SJSA1 (cell line): ENCODE measurements at places on chromosomes 13 and 19.

DNA sequence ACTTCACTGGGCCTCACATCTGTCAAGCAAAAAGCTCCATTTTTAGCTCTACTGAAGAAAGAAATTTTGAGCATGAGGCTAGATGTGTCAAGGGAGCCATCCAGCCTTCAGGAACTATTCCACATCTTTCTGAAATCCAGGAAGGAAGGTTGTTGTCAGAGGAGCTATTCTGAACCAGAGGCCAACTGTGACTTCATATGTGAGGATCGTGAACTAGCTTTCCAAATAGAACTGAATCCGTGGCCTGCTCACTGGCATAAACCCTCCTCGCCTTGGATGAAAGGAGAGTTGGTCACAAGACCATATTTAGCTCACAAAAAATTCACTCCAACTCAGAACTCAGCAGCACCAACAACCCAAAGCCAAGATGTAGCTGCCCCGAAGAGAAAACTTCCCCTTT lies 195.8 kb downstream of the FOXO1 start:
- no peak for DNase-seq

DNA sequence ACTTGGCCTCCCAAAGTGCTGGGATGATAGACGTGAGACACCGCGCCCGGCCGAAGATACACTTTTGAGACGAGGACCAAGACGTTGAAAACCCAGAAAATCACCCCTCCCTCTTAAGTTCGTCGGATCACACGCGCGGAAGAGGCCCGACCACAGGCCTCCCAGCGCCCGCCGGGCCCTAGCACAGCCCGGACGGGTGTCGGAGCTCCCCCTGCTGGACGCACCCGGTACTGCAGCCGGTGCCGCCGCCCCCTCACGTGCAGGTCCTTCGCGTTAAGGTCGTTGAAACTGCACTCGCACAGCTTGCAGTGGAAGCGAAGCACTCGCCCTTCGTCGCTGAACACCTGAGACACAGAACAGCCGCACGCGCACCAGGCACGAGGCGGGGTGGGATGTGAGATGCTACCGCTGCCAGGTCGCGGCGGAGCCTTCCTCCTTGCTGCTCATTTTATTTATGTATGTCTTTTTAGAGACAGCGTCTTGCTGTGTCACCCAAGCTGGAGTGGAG lies 35.7 kb upstream of the MATK start:
- no peak for DNase-seq

- DNase-seq, result peak; percentile 74
Measured at GRCh38 chr19:18785179-18786124, 5.7 kb downstream of the COMP start.

DNA sequence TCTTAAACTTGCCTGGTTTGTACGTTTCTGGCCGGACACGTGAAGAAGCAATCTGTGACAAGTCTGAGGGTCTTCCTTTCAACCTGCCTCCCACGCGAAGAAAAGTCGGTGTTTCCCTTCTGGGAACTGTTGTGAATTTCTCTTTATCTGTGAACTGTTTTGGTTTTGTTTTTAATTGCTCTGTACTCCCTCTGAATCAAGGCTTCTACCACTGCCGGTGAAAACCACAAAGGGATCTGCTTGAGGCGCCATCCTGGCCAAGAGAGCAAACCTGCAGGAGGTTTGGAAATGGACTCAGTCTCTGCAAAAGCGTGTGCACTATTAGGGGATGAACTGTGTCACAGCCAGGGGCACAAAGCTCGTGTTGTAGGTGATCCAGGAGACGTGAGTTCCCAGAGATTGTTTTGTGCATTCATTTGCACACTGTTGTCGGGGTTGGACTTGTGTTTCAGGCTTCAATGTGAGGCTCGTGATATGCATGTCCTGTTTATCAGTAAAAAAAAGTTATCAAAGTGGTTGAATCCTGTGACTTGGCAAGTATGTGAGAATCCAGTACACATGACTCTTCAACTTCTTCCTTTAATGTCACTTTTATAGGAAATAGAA lies 9.7 kb downstream of the SIGLEC8 start:
- DNase-seq, result no peak

DNA sequence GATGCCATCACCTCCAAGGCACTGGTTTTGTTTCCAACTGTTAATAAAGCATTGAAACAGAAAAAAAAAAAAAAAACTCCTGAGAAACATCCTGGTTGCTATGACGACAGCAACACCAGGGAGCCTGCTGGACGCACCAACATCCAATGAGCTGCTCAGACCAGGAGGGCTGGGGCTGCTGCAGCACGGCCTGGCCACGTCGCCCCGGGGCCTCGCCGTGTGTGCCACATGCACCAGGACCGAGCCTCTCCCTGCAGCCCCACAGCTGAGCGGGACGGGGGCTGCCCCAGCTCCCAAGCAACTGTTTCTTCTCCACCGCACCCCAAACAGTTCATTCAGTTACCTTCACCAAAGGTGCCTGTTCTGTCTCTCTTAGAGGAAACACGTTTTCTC lies 54.5 kb downstream of the RASA3 start:
- no peak for DNase-seq

- no peak for DNase-seq
Measured at GRCh38 chr13:101283782-101284181, 132.5 kb downstream of the NALCN start.

DNA sequence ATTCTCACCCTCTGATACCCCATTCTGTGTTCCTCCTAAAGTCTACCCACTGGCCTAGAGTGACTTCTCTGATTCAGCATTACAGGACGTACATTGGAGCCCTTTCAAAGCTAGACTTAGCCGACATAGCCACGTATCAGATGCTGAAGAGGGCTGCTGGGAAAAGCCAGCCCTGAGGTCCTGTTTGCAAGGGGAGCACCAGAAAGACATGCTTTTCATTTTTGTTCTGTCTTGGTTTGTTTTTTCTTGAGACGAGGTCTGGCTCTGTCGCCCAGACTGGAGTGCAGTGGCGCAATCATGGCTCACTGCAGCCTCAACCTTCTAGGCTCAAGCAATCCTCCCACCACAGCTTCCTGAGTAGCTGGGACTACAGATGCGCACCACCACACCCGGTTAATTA lies 6.3 kb upstream of the ZSWIM4 start:
- peak; percentile 21 for DNase-seq

DNA sequence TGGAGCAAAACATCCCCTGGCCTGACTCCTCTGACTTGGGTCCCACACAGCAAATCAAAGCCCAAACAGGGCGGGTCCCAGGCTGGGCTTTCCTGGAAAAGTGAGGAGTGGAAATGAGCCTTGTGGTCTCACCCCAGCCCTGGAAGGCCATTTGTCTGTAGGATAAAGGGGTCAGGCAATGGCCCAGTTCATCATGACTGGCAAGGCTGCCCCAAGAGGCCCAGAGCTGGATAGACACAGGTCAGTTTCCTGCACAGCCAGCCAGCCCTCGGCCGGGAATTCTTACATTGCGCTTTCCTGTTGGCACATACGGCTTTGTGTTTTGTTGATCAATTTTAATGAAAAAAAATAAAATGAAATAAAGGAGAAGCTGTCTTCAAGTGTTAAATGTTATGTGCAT lies 174.3 kb downstream of the TSHZ3 start:
- DNase-seq, result no peak

DNA sequence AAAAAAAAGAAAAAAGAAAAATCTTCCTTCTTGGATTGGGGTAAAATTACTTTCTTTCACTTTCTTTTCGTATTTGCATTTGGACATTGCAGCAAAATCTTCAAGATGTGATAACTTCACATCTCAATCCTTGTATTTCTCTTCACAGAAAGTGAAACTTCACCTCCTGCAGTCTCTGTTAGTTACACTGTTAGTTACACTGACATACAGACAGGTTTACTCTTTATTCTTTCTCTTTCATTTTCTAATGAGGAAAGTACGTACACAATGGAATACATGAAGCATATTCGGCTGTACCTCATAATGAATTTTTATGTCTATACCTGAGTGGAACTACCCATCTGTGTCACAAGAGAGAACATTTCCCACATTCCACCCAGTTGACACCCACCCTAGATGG lies 459.1 kb upstream of the GPC6 start:
- DNase-seq, result no peak

GRCh38 chr19:56120002-56120370 lies 1.1 kb downstream of the ZNF787 start:
- no peak for DNase-seq

GRCh38 chr19:17419621-17420474 lies at the start of gene MVB12A:
Gene MVB12A, plus strand, starts transcription at chr19:17420047. Its CDS starts 89 bp downstream, at chr19:17420136.
- peak; percentile 98 for DNase-seq

- no peak for DNase-seq
Measured at GRCh38 chr13:50209631-50210030, 194.4 kb downstream of the KCNRG start.

DNA sequence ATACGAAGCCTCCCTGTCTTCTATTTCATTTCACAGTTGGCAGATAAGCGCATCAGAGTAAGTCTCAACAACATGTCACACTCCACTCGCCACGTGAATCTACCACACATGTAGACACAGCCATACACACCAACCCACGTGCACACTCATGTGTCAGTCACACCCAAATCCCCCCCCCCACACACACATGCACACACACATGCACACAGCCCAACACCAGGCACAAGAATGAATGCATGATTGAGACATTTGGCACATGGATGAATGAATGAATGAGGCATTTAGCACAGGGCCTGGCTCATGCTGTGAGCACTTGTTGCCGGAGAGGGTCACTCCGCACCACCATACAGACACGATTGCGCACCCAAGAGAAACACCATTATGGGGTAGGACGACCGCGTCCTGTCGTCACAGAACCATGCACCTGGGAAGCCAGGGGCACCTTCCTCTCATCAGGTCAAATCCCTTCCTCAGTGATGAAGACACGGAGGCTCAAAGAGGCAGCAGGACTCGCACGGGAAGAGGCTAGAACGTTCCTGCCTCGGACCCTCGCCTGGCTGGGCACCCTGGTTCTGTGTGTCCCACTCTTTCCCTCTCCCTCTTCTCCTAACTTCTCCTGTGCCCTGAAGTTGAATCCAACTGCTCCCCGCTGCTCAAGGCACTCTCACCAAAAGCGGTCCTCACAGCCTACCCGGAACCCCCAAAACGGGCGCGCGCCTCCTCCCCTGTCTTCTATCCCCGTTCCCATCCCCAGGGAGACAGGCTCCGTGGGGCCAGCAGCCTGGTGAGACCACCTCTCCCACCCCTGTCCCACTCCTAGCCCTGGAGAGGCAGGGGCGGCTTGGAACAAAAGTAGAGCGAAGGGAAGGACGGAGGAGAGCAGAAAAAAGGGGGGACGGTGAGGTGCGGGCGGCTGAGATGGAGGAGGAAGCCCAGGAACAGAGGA lies 1.3 kb downstream of the MEIS3 start:
- no peak for DNase-seq

- DNase-seq, result no peak
Measured at GRCh38 chr13:89163096-89163495, 1491.9 kb downstream of the SLITRK5 start.

- no peak for DNase-seq
Measured at GRCh38 chr13:114124431-114124830, 8.0 kb downstream of the RASA3 start.

DNA sequence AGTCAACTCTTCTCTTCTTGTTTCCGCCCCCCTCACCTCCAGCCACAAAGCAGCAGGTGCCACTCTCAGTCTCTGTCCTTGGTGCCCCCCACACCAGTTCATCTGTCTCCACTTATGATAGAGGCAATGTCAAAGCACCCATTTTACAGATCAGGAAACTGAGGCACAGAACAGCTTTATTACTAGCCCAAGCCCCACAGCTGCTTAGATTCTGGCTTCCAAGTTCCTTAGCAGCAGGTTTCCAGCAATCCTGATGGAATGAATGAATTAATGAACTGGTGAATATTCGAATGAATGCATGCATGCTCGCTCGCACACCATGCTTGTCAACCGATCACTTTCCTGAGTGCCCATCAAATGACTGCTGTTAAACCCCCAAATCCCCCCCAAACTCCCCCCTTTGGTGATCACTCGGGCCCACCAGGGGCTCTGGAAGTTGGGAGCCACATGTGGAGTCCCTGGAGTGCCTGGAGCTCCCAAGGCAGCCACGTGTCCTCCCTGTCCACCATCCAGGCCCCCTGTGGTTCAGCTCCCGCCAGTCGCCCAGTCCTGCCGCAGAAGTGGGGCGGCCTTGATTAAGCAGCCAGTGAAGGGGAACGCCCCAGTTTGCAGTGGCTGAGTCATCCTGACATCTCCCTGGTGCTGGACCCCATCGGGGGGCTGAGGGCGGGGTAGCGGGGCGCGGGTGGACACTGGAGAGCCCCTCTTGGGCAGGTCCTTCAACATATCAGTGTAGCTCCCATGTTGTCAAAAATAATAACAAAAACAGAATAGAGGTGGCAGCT lies 6.8 kb downstream of the PTPRS start:
- no peak for DNase-seq

DNA sequence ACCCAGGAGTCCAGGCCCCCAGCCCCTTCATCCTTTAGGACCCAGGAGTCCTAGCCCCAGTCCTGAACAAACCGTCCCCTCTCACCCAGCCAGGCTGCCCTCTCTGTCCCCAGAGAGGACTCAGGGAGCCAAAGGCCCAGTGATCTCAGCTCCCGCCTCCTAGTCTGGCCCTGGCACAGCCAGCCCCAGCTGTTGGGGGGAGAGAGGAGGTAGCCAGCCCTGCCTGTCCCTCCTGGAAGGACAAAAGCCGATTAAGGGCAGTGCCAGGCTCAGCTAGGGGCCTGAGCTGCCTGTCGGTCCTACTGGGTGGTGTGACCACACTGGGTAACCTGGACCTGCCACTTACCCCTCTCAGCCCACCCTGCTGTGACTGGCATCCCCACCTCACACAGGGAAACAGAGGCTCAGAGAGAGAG lies 14.5 kb downstream of the LIPE start:
- DNase-seq, result no peak

- no peak for DNase-seq
Measured at GRCh38 chr13:76339649-76340048, 546.6 kb downstream of the KCTD12 start.

DNA sequence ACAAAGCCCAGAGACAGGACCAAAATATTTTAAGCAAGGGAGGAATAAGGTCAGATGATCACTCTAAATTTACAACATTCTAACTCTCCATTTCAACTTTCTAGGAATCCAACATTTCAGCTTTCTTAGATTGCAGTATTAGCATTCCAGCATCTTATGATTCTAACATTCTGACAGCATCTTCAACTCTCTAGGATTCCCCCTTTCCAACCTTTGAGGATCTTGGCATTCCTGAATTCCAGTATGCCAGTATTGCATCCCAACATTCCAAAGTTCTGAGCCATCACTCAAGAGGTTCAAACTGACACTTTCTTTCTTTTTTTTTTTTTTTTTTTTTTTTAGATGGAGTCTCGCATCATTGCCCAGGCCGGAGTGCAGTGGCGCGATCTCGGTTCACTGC lies 13.8 kb downstream of the TGFB1 start:
- peak; percentile 77 for DNase-seq

- DNase-seq, result no peak
Measured at GRCh38 chr19:47652285-47652684, 43.4 kb downstream of the BICRA start.

DNA sequence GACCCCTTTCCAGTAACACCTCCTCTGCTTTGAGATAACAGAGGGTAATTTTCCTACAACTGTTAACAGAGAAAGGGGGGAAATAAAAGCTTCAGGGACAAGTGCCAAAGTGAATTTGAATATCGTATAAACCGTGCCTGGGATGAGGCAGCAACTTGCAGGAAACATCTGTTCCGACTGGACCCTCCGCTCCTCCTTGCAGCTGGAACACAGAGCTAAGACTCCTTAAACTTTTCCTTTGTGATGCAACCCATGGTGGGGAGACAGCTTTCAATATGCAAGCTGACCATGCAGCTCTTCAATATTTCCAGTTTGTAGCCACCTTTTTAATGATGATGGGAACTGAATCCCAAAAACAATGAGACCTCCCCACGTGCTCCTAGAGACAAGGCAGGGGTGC lies 432.6 kb downstream of the ZNF536 start:
- no peak for DNase-seq
